DMS79 (cell line): ENCODE measurements at places on chromosomes 2 and 18.

DNA sequence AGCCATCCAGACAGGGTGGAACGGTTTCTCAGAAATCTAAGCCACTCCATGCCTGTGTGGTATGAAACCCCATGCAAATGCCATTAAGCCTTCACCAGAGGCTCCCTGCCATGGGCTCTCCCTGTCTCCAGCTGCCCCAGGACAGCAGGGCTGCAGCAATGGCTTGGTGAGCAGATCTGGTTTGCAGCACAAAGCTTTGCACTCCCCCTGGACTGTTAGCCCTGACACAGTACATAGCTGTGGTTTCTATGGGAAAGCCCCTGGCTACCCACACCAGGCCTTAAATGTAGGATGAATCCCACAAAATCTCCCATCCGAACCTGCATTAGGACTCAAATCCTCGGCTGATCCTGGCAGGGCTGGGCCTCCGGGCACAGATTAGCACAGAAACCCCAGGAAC lies 291.6 kb downstream of the TNS1 start:
- no peak for DNase-seq

DNA sequence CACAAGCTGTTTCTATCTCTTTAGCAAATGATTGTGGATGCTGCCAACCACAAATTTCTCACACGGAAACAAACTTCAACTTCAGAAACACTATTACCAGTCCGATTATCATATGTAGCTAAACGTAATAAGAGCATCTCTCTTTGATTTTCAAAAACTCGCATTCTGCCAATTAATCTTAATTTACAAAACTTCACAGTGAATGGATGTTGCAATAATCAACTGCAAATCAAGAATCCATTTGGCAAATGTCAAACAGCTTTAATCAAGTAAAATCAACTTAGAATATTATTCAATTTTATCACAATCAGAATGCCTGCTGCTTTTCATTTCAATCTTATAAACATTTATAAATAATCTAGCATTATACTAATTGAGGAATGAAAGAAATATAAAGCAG lies 54.2 kb downstream of the DTNB start:
- DNase-seq = no peak

GRCh38 chr2:14587119-14587518 lies 45.4 kb upstream of the LRATD1 start:
- no peak for DNase-seq

- DNase-seq = no peak
Observed at GRCh38 chr18:63928331-63928730, 20.6 kb downstream of the SERPINB10 start.

- no peak for DNase-seq
Observed at GRCh38 chr2:207138627-207139297, 27.0 kb downstream of the KLF7 start.

DNA sequence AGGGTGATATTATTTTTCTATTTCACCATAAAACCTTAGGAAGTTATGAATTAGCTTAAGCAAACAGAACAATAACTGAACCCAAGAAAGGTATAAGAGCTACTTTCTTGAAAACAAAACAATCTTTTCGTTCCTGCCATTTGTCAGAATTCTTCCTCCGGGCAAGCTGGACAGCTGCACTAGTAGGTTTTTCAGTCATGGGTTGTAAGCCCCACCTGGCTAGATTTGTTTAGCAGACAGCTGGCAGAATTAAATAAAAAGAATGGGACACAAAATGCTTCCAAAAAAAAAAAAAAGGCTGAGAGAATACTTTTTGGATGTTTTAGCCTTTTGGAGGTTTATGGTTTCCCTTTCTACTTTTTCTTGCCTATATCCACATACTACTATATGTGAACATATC lies 694.1 kb downstream of the ARHGAP15 start:
- no peak for DNase-seq

- no peak for DNase-seq
Observed at GRCh38 chr2:159073256-159073655, 104.8 kb downstream of the TANC1 start.

DNA sequence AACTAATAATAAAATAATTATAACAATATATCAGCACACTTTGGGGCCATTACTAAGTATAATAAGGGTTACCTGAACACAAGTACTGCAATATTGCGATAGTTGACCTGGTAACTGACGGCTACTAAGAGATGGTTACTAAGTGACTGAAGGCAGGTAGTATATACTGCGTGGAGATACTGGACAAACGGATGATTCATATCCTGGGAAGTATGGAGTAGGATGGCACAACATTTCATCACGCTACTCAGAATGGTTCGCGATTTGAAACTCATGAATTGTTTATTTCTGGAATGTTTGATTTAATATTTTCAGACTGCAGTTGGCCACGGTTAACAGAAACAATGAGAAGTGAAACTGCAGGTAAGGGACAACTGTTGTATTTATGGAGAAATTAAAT lies 39.5 kb upstream of the FLACC1 start:
- no peak for DNase-seq

DNA sequence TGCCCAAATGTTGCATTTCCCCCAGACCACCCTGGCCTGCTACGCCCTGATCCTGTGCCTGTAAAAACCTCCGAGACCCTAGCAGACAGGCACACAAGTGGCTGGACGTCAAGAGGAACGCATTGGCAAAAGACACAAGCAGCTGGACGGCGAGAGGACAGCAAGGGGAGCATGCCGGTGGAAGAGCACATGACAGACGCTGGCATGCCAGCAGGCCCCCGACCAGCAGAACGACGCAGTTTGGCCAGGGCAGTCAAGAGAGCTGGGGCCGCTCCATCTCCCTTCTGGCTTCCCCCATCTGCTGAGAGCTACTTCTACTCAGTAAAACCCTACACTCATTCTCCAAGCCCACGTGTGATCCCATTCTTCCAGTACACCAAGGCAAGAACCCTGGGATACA lies 42.1 kb downstream of the SAP130 start:
- DNase-seq = no peak

DNA sequence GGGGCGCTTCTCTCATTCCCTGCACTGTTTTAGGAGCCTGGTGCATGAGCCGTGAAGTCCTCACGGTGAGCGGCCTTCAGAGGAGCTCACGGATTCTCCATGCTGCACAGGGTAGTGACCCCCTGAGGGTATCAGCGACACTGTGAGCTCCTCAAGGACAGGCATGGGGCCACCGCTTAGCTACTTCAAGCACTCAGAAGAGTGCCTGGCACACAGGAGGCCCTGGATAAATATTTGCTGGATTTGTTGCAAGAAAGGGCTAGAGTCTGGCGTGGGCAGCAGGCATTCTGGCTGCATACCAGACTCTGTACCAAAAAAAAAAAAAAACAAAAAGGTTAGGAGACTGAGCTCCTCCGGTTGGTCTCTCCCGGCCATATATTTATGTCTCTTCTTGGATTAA lies 5.7 kb upstream of the MBP start:
- peak; percentile 65 for DNase-seq

- DNase-seq = no peak
Observed at GRCh38 chr2:70732766-70733645, 35.0 kb downstream of the ADD2 start.

DNA sequence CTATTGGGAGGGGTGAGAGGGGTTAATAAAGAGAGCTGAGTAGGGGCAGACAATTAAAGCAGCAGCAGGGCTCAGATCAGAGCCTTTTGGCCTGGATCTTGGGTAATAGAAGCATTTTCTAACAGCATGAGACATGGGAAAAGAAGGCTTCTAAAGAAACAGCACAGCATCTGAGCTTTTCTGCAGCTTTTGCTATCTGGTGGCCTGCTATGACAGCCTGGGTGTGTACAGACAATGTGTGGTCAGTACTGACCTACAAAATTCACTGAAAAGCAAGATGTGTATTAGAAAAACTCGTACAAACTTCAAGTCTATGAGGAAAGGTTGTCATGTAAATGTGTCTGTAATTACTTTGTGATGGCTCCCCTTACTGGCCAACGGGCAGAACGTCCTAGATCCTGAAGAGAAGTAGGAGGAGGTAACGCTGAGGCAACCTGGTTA lies 95.6 kb downstream of the GALNT3 start:
- DNase-seq = peak; percentile 4
